Fibroblast of lung (primary cell): ENCODE measurements at places on chromosomes 2 and 18. TPM values are rescaled to one million over a fixed set of nuclear protein-coding genes. Genes with fewer than 3 reads are reported as not detected.

The MLPH gene
- polyA plus RNA-seq: 3.1 and 4.8 TPM in 2 replicates

The TLX2 gene
- not detected in 2 replicates for polyA plus RNA-seq

The NXPH2 gene
- polyA plus RNA-seq: not detected in 2 replicates

The NDC80 gene
- polyA plus RNA-seq: 8.3 and 22.5 TPM in 2 replicates

The CPLX4 gene
- polyA plus RNA-seq: not detected in 2 replicates

The MOCOS gene
- polyA plus RNA-seq: 2.0 TPM in 2 replicates

The C2orf66 gene
- 0.10 TPM in 1 of 2 replicates, not detected in the other for polyA plus RNA-seq

The SLC4A3 gene
- polyA plus RNA-seq: 0.93 and 1.4 TPM in 2 replicates
